Effector CD8-positive, alpha-beta T cell (primary cell): ENCODE measurements at places on chromosomes 16 and 17.
A peak's percentile ranks its signal among the peaks of the same experiment; 100 is the strongest.

- no peak for DNase-seq
These were observed 50.5 kb upstream of the ZNF469 start for GRCh38 chr16:88331989-88332920.

GRCh38 chr17:75985986-75986385 lies 6.9 kb downstream of the TEN1 start:
- DNase-seq: no peak

- DNase-seq: no peak
These were observed 9.1 kb downstream of the TIMM22 start for GRCh38 chr17:1006054-1006453.

DNA sequence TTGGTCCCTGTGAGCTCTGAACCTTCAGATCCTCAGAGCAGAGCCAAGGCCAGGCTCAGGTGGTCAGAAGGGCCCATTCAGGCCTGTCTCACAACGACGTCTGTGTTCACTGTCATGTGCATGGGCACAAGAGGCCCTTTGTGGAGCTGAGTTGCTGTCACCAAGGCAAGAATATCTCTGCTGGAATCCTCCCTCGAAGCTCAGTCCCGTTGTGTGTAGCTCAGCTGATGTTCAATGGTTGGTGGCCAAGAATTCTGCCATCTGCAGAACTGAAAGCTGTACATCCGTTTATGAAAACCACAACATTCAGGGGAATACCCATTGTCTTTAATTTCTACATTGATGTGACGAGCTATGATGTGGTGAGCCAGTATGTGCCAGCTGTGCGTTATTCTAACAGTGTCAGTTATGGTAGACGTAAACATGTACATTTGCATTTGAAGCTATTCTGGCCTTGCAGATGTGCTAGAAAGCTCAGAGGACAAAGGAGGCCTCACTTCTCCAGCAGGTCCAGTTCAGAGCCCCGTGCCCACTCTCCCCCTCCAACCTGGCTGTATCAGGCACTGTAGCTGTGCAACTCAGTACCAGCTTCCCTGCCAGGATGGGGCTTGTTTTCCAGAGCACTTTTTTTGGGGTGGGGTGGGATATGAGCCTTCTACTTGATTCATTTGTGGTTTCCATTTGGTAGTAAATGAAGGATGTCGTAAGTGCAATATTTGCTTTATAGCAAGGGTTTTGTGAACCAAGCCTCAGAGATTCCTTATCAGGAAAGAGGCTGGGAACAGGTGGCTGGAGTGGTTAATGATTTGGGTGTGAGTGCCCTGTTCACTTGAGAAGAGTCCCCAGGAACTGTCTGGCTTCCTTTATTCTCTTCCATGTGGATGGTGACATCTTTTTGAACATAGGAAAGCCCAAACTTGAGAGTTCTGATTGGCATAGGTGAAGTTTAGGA lies 56.1 kb downstream of the B9D1 start:
- DNase-seq: no peak

DNA sequence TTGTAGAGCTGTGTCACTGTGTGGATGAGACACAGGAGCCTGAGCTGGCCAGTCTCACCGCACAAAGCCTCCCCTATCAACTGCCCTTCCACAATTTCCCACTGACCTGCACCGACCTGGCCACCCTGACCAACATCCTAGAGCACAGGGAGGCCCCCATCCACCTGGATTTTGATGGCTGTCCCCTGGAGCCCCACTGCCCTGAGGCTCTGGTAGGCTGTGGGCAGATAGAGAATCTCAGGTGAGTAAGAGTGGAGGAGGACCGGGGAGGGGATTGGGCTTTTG lies 37.4 kb downstream of the NLRC5 start:
- DNase-seq: no peak

GRCh38 chr16:62256406-62256805 lies 220.2 kb upstream of the CDH8 start:
- DNase-seq: no peak

GRCh38 chr16:35752773-35753558 lies 2293.6 kb downstream of the TP53TG3F start:
- no peak for DNase-seq

GRCh38 chr16:64534180-64534780 lies 587.6 kb downstream of the CDH11 start:
- DNase-seq: no peak

GRCh38 chr17:67238991-67239390 lies 6.0 kb downstream of the HELZ start:
- DNase-seq: no peak

DNA sequence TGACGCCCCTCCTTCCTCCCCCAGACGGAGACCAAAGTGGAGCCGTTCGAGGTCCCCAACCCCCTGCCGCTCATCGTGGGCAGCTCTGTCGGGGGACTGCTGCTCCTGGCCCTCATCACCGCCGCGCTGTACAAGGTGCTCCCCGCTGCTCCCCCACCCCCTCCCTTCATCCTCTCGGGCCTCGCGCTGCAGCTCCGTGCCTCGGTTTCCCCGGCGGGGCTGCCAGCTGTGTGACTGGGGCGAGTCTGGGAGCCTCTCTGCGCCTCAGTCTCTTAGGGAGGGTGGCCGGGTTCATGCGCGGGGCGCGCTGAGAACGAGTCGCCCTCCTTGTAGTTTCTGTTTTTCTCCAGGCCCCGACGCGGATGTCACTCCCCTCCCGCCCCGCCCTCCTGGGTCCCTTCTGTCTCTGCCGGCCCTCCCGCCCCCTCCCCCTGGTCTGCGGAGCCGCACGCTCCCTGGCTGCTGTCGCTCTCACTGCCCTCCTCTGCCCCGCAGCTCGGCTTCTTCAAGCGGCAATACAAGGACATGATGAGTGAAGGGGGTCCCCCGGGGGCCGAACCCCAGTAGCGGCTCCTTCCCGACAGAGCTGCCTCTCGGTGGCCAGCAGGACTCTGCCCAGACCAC lies 23.7 kb upstream of the ITGAX start:
- peak; percentile 17 for DNase-seq

- DNase-seq: no peak
These were observed 9.0 kb upstream of the ARHGAP27 start for GRCh38 chr17:45441526-45442310.

DNA sequence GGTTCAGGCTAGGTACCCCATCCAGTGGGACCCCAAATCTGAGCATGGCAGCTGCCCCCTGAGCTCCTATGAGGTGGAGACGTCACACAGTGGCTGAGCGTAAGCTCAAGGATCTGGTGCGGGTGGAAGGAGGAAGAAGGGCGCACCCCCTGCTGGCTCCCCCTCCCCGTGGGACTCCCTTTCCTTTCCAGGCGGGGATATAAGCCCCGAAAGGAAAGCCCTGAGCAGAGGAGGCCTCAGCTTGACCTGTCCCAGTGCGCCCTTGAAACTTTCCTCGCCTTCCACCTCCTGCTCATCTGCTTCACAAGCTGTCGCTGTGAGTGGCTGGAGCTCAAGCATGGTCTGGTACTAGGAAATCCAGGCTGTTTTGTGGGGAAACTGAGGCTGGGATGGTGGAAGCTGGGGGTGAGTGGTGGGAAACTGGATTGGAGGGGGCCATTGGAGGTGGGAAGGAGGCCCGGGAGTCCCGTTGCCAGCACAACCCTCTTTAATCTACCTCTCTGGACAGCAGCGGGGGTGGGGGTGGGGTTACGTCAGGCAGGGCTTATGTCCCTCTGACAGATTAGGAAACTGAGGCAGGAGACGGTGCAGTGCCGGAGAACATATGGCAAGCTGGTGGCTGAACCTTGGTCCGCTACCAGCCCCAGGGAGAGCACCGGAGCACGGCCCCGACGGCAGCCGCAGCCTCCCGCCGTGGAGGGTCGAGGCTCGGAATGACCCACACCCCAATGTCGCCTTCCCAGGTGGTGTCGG lies 92.3 kb upstream of the TMEM97 start:
- DNase-seq: no peak

- DNase-seq: no peak
These were observed 330.0 kb downstream of the SHISA9 start for GRCh38 chr16:13231365-13231764.

GRCh38 chr16:47928008-47928407 lies 227.8 kb downstream of the ABCC12 start:
- DNase-seq: no peak

- DNase-seq: no peak
These were observed 37.9 kb downstream of the AMFR start for GRCh38 chr16:56387396-56387795.

DNA sequence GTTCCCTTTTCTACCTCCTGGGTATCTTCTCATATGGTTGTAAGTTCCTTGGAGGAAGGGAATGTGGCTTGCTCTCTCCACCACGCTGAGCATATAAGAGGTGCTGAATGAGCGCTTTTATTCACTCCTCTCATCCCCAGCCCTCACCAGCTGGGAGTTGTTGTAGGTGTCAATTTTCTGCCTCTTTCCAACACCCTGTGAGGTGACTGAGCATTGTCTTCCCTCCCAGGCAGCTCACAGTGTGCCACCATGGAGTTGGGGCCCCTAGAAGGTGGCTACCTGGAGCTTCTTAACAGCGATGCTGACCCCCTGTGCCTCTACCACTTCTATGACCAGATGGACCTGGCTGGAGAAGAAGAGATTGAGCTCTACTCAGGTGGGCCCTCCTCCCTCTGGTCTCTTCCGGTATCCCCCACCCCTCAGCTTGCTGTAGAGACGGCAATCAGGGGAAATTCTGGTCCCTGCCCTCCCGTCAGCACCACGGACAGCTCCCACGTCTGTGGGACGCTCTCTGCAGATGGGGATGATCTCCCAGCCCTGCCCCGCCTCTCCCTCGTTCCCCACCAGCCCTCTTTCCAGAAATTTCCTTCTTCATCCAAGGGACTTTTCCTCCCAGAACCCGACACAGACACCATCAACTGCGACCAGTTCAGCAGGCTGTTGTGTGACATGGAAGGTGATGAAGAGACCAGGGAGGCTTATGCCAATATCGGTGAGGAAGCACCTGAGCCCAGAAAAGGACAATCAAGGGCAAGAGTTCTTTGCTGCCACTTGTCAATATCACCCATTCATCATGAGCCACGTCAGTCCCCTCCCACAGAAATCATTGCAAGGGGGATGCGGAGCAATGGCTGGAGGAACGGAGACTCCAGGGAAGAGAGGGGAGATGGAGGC lies 18.3 kb downstream of the CIITA start:
- DNase-seq: no peak

DNA sequence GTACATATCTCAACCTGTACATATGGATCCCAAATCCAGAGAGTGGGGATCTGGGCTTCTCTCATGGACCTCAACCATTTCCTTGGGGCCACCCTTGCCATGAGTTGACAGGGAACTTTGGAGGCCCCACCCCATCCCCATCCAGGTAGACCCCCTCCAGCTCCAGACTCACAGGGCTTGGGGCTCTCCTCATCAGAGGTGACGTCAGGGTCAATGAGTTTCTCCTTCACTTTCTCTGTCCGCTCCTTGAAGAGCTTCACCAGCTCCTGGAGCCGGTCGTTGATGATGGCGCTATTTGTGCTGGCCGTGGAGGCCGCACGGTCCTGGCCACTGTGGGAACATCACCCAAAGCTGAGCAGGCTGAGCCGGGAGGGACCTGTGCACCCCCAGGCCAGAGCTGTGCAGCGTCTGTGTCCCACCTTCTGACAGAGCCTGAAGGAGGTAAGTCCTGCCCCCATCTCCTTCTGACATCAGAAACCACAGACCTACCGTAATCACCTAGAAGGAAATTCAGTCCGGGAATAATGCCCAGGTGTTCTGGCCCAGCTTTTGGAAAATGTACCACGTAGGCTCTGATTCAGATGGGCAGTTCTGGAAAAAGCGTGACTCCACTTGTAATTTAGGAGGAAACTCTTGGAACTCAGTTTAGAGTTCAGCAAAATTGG lies 50.6 kb downstream of the CNGB1 start:
- DNase-seq: no peak

DNA sequence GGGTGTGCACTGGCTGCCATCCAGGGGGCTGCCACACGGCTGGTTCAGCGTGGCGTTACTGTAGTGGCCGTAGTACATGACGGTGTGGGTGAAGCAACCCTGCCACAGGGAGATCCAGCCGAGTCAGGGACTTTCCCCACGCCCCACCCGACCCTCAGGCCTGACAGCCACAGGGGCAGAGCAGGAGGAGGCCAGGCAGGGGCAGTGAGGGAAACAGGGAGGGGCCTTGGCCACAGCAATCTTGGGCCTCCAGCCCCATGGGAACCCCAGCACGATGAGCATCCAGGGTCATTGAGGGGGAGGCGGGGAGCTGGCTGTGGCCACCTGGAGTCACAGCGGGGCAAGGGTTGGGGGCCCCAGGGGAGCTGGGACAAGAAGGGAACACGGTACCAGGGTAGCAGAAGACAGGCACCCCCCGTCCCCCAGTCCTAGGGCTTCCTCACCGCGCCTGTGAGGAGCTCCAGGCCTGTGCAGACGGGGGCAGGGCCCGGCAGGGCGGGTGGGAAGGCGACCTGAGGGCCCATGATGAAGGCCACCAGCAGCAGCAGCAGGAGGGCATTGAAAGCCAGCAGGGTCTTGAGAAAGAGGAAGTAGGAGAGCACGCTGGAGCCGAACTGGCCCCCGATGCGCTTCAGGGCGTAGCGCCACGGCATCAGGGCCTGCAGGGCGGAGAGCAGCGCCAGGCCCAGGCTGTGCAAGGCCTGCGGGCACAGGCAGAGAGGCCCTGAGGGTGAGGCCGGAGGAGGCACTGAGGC lies 4.3 kb downstream of the TMC6 start:
- no peak for DNase-seq

GRCh38 chr17:33086878-33087277 lies 95.2 kb downstream of the SPACA3 start:
- DNase-seq: no peak

DNA sequence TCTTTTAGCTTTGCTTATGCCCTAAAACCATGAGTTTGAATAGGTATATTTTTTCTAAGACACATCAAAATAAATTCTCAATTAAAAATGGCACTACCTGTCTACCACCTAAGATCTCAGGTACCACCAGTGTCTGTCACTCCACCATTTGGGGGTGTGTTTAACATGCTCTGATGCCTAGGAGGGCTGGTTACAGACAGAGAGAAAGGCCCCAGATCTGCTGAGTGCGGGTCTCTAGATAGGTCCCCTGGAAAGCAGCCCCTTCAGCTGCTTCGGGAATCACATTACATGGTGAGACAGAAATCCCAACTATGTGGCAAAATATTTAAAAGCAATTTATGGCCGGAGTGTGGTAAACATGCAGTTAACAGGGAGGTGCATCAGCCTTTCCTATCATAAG lies 653 bp upstream of the VAC14 start:
- no peak for DNase-seq

GRCh38 chr17:40281663-40282062 lies 6.0 kb upstream of the CDC6 start:
- DNase-seq: no peak

DNA sequence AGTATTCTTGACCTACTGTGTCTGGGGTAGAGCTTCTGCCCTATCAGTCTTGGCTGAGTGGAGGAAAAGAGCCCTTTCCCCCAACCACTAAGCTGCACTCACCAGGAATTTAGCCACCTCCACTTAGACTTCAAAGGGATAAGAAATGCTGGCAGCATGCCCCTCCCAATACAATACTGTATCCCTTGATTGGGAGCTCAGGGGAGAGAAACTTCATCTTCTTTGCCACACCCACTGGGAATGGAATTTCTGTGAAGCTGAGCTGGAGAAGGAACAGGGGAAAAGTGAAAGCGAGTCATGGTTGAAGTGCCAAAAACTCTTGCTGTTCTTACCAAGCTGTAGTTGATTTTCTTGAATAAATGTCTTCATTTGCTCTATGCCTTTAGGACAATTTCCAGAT lies 68.8 kb downstream of the CEP112 start:
- DNase-seq: no peak

DNA sequence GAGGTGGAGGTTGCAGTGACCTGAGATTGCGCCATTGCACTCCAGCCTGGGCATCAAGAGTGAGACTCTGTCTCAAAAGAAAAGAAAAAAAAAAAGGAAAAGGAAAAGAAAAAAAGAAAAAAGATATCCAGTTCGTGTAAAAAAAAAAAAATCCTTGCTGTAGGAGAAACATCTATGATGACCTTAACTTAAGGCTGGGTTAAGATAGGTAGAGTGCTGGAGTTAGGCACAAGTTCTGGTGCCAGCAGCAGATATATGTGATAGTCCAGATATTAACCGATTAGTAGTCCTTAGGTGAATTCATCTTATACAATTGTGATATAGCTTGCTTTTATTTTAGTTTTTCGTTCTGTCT lies 17.2 kb downstream of the PSMD11 start:
- DNase-seq: no peak
